ENCODE measurements at places on chromosomes 2 and 18.
A peak's percentile ranks its signal among the peaks of the same experiment; 100 is the strongest.

- DNase-seq = no peak
Measured at GRCh38 chr2:105455488-105456003, 56.7 kb upstream of the FHL2 start.

DNA sequence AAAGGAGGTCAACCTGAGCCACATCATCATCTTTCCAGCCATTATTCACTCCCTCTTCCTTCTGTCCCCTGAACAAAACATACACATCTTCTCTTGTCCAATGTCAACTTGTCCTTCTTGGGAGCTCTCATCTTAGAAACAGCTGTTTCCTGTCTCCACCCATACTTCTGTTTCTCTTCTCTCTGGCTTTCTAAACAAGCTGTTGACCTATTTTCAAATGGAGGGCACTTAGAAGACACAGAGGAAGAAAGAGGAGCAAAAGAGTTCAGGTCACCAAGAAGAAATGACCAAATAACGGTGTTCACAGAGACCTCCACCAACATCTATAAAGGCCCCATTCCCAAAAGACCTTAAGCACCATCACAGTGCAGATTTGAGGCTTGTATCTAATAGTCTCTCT lies 355.9 kb upstream of the HNRNPA3 start:
- DNase-seq = no peak

DNA sequence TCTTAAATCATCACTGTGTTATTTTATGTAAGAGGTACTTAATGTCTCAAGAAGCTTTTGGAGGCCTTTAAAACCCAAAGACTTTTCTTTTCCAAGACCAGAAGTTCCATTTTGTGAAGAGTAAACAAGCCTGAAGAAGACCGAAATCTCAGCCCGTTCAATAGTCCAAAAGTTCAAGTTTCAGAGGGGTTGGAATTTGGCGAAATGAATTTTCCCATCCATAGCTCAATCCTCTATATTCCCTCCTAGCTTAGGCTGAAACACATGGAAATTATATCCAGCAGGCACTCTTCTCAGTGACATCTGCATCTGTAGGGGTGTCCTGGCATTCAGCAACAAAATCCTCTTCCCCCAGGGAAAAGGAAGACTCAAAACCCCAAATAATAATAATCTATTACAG lies 344.6 kb downstream of the ARHGAP15 start:
- DNase-seq = no peak

- peak; percentile 24 for DNase-seq
Measured at GRCh38 chr18:54358495-54359040, 862 bp downstream of the C18orf54 start.

DNA sequence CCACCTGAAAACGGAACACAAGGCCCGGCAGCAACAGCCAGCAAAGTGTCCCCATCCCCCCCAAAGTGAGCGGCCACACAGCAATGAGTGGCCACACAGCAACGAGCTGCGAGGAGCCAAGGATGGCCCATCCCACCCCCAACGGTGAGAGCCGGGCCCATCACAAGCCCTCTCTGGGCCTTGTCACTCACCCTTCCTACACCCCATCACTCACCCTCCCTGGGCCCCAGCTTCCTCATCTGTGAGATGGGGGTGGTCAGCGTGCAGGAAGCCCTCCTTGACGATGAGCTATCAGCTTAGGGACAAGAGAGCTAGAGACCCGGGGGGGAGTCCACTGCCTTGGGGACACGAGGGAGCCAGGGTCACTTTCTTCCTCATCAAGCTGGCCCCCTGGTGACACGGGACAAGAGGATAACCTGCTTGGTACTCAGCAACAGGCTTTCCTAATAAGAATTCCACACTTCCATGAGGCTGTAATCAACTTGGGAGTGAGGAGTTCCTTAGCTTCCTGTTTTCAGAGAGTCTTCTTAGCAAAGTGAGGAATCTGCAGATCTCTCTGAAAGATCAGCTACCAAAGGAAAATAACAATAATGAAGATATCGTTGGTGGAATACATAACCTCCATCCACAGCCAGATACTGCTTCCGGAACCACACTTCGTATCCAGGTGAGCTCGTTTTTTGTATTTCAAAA lies 92.8 kb downstream of the HDAC4 start:
- DNase-seq = no peak

GRCh38 chr2:175431101-175431946 lies 249.8 kb upstream of the ATP5MC3 start:
- DNase-seq = no peak

- no peak for DNase-seq
Measured at GRCh38 chr2:109200616-109201464, 71.8 kb downstream of the SH3RF3 start.

DNA sequence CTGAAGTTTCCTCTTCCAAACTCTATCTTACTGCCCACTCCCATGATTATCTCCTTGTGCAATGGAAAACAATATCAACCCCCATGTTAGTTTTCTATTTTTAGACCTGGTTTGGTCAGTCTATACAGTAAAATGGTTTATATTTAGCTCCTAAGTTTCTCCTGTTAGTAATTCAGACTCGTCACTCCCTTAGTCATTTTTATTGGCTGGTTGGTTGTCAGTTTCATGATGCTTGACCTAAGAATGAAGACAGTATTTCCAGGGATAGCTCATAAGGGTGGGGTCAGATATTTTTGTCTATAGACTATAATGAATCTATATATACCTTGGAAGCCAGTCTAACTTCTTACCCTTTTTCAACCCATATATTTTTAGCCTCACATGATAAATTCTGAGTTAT lies 61.4 kb upstream of the NEUROD1 start:
- DNase-seq = no peak

- peak; percentile 8 for DNase-seq
Measured at GRCh38 chr2:200104015-200104414, 148.6 kb downstream of the MAIP1 start.

DNA sequence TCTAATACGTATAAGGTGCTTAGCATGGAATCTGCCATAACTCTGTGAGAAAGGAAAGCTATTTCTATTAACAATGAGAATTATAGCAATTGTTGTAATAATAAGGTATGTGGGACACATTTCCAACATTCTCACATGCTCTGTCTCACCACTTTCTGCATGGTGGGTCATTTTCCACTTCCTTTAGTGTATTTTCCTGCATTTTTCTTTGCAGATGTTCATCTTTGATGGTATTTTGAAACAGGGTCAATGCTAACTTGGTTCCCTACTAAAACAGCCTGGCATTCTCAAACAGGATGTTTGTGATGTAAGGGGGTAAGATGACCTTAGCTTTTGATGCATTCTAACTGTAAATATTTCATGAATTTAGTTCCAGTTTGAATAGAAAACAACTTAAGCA lies 54.7 kb downstream of the MYO1B start:
- DNase-seq = no peak

DNA sequence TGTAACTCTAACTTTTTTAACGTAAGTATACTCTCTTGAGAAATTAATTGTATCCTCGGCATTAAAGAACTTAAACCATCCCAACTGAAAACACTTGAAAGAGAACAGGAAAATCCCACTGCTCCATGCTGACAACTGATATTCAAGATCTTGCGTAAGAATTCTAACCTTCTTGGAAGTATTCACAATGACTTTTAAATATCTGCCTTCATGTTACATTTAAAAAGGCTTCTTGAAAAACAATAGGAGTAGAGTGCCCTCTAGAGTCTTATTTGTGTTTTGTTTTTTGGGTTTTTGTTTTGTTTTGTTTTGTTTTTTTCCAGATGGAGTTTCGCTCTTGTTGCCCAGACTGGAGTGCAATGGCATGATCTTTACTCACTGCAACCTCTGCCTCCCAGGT lies 65.4 kb upstream of the DNAJC10 start:
- peak; percentile 33 for DNase-seq

DNA sequence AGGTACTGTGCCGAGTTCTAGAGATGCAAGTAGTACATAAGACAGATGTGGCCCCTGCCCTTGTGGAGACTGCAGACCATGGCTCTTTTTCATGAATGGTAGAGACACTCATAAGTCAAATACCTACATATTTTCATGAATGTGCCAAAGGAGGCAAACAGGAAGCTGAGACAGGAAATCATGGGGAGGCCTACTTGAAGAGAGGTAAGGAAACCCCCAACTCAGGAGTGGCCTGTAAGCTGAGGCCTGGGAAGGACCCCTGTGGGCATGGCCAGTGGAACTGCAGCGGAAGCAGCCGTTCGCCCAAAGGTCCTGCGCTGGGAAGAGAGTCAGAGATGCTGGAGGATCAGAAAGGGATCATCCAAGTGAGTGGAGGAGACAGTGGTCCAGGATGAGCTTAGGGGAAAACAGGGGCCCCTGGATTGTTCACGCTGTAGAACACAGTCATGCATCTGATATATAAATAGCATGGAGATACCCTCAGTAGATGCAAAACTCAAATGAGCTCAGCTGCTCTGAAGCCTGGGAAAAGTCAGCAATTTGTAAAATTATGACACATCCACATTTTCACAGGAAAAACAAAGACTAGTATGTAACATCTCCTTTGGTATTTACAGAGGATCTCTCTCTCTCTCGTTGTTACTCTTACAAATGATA lies 228.9 kb downstream of the NEDD4L start:
- no peak for DNase-seq

DNA sequence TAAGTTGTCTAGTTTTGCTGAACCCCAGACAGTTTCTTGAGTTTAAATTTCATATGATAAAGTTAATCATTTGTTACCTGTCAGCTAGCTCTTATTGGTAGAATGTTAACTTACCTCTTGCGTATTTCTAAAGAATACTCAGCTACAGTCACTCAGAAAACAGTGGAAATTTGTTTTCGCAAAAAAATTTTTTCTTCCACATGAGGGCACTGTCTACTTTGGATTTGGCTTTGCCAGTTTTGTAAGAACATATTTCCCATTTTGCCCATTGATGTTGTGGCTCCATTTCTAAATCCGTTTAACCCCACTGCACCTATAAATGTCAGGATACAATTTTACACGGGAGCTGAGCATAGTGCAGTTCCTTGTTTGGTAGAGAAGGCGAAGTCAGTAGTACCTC lies 19.1 kb upstream of the GCFC2 start:
- no peak for DNase-seq

DNA sequence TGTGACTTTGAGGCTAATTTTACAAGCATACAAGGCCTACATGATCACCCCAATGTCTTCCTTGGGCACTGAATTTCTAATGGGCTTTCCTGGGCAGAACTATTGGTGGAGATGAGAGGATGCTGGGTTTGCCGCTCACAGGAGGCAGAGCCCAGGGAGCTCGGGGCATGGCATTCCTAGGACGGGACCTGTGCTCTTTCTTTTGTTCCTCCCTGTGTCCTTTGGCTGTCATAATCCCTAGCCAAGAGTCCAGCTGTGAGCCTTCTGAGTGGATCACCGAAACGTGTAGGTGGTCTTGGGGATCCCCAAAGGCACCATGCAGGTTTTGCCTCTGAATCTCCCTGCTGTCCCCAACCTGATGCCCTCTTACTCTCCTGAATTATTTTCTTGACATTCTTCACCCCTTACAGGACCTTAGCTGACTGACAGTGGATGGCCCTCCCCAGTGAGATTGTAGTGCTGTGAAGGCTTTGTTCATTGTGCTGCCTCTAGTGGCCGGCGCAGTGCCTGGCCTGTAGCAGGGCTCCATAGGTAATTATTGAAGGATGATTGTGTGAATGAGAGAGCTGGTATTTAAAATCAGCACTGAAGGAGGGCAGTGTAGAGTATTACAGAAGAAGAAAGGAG lies 221.9 kb downstream of the ZNF407 start:
- DNase-seq = no peak

DNA sequence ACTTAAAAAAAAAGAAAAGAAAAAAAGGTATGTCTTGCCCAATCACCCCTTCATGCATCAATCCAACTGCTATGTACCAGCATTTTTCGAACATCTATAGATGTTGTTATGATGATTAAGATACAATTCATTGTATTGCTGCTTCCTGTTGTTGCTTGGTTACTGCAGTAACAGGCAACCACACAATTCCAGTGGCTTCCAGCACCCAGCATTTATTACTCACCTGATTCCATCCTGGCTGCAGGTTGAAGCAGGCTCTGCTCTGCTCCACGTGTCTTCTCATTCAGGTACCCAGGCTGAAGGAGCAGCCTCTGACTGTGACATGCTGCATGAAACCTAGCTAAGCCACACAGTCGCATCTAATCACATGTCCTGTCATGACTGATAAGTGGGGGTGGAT lies 196.9 kb downstream of the INO80D start:
- no peak for DNase-seq

DNA sequence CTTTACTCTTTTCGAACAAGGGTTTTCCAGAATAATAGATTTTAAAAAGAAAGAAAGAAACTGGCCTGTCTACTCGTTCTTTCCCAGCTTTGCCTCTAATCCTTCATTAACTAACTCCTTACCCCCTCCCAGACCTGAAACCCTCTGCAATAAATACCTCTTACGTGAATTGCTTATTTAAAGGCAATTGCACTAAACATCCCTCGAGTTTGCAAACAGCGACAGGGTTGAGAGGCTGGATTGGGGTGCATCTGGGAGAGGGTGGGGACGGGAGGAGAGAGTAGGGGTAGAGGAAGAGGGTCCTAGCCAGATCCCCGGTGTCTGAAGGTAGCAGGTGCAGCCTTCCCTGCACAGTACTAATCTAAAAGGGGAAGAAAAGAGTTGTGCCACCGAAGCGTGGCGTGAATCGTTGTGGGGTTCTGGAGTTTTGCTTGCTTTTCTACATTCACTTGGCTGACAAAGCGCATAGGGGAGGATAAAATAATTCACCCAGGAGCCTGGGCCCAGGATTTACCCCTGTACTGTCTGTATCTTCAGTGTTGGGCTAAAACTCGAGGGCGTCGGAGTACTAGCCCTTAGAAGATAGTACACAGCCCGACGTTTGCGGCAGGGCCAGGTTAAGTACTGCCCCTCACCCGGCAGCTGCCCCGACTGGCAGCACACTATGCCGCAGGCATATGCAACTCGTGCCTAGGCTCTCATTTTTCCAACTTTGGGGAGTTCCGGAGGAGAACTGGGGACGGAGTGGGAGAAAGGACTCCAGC lies 1.9 kb upstream of the NEUROD1 start:
- DNase-seq = no peak

DNA sequence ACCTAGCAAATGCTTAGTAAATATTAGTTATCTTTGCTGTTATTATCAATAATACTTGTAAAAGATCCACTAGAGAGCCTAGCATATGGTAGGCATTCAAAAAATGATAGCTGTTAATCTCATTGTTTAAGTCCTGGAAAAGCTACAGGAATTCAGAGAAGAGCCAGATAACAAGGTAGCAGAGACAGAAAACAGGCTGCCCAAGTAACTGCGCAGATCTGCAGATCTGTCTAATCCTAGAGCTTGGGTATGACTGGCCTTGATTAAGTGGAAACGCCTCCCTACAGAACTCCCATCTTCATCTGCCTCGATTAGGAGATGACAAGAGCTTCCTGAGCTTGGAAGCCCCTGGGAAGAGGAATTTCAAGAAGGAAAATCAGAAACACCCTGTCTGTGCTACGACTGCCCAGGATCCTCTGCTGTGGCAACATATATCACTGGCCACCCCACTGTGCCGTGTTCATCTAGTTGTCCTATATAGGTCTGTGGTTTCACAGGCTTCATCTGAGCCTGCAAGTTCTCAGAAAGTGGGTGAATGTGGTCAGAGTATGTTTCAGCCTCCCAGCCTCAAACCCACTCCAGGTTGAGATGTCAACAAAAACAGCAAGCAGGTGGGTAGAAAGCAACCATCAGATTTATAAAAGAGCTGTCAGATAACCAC lies 151.5 kb upstream of the PKDCC start:
- DNase-seq = no peak

- DNase-seq = no peak
Measured at GRCh38 chr2:235613649-235614048, 119.8 kb downstream of the AGAP1 start.

Measured in foreskin melanocyte (primary cell).